ENCODE measurements at places on chromosomes 11 and 22.

DNA sequence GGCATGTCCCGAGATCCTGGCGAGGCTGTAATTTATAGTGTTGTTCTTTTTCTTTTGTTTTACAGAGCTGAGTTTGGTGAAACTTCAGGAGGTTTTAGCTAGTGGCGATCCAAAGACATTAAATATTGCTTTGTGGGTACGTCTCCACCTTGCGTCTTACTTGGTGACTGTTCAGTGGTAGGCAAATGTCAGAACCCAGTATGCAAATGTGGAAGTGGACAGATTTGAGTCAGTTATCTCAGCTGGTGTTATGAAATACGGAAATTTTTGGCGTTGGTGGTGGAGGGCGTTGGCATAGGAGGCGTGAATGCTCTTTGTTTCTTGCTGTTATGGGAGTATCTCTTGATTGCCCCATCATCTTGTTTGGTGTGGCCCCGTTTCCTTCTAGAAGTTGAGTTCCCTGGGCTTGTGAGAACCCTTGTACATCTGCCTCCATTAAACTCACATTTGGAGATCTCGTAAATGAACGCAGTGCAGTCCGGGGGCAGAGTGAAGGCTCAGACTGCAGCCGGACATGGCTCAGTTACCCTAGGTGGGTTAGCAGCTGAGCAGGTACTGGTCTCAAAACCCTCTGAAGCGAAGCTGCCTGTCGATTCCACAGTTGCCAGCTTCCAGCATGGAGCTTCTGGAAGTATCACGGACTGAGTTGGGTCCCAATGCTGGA, 39.9 kb downstream of the PTPRJ start:
- no peak for DNase-seq

DNA sequence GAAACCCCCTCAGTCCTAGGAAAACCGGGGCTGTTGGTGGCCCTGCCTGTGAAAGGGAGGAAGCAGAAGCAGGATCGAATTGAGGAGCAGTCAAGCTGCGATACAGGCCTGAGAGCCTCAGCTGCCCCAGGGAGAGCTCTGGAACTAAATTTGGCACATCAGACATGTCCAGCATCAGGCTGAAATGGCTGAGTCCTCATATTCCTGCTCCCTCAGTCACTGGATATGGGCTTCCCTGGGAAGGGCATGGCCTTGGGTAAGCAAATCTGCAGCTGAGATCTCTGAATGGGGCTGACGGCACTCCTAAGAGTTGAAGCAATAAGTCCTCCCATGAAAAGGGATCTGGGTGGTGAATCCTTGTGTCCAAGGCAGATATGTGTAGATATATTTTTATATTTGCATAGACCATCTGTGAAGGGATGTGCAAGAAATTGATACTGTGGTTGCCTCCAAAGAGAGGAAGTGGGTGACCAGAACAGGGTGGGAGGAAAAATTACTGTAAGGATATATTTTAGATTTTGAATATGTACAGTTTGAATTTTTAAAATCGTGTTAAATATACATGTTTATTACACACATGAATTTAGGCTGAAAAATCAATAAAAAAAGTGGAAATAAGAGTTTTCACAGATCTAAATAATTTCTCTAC, 45.5 kb downstream of the APIP start:
- no peak for DNase-seq

- no peak for DNase-seq
Observed at GRCh38 chr11:64028398-64029115, 7.2 kb upstream of the FLRT1 start.

- no peak for DNase-seq
Observed at GRCh38 chr11:59292611-59293010, 66.1 kb upstream of the OR5AN1 start.

DNA sequence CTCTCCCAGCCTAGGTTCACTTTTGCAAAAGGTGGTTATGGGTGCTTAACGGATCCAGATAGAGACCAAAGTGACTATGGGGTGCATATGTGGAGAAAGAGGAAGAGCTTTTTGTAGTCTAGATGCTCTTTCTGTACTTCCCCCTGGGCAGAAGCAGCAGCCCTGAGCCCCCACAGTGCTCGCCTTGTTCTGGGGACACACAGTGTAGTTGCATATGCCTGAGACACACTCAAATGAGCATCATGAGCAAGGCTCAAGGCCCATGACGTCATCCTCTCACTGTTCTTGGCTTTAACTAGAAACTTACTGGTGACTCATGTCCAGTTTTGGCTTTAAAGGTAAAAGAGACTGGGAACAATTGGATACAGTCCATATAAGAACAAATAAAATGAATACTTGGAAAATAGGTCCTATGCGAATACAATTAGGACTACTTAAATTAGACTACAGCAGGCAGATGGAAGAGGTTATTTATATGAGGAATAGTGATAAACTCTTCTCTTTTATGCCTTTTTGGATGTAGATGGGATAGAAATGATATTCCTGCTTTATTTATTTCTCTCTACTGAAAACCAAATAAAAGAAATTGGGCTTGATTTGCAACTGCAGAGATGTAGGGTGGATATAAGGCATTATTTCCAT, 20.1 kb upstream of the PEX26 start:
- no peak for DNase-seq

DNA sequence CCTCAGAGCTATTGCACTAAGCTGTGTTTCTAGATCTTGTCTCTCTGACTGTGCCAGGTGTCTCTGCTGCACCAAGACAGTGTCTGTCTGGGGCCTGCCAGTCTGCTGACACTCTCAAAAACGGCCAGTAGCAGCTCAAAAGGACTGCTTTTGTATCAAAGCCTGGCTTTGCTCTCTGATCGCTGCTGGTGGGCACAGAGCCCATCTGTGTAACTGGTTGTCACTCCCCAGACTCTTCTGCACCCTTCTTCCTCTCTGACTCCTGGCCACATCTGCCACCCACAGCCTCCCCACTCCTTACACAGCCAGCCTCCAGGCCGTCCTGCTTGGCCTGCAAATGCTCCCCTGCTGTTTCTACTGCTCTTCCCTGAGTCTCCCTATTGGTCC, 26.5 kb downstream of the MED15 start:
- DNase-seq, result no peak

DNA sequence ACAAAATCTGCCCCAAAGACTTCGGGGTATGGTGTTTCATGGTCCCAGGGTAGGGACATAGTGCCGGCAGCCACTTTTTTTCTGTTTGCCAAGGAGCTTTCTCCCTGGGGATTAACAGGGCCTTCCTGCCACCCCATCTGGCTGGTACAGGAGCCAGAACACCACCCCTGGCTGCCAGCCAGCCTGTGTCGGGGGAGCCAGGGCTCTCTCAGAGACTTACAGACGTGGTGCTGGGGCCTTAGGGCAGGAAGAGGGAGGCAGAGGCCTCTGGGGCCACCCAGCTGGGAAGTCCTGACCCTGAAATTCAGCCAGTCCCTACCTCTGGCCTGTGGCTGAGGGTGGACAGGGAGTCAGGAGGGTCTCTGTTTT, 52.4 kb upstream of the CDON start:
- no peak for DNase-seq

GRCh38 chr11:100639140-100639539, 47.9 kb upstream of the ARHGAP42 start:
- no peak for DNase-seq

- DNase-seq, result no peak
Observed at GRCh38 chr11:83922318-83922717, 636.2 kb upstream of the CCDC90B start.

DNA sequence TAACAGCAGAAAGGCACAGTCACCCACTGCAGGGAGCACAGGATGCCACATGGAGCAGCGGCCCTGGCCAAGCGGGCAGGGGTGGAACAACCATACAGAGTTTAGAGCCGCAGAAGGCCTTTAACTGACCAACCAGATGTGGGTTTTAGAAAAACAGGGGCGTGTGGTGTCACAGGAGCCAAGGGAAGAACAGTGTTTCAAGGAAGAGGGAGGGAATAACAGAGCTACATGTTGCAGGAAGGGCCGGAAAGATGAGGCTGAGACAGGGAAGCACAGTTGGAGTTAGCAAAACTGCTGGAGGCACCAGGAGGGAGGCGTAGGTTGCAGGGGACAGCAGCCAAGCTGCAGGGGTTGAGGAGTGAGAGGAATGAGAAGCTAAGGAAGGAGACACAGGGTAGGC, 7.8 kb upstream of the NAA40 start:
- no peak for DNase-seq

- no peak for DNase-seq
Observed at GRCh38 chr22:39498368-39498767, 3.7 kb upstream of the MIEF1 start.

All from T-helper 9 cell (primary cell).